Naive thymus-derived CD8-positive, alpha-beta T cell (primary cell): ENCODE measurements at places on chromosomes 13 and 19.

DNA sequence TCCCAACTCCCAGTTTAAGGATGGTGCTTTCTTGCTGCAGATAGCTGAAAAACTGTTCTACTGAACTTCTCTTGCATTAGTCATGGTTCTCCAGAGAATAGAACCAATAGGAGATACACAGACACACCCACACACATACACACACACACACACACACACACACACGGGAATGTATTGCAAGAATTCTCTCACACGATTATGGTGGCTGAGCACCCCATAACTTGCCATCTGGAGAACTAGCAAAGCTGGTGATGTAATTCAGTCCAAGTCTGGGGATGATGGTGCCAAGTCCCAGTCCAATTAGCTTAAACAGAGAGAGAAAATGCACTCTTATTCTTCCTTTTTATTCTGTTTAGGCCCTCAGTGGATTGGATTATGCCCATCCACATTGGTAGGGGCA is 643.9 kb downstream of the DIAPH3 start:
- no peak for DNase-seq

- DNase-seq: no peak
Observed at GRCh38 chr13:42114912-42115311, 66.5 kb downstream of the DGKH start.

GRCh38 chr13:68254151-68254550 is 1024.0 kb upstream of the PCDH9 start:
- no peak for DNase-seq

- no peak for DNase-seq
Observed at GRCh38 chr13:90627813-90628212, 719.7 kb upstream of the MIR17HG start.

DNA sequence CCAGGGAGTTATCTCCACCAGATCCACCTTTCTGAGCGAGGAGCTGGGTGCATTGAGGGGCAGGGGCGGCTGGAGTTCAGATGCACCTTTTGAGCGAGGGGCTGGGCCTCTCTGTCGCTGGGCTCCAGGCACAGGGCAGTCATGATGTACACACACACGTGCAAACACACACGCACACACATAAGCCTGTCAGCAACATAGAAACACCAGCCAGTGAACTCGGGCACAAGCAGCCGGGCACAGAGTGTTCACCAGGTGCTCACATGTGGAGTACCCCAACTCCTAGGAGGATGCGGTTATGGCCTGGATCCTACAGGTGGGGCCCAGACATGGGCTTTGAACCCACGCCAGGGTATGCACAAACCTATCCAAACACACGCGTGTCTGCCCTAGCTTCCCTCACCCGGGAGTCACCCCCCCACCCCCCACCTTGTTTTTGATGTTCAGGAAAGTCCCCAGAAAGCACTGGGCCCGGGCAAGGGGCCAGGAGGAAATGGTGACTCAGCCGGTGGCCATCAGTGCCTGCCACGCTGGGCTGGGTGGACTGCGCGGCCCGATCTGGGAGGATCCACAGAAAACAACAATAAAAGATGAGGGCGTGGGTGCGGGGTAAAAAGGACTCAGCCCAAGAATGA is 13.3 kb downstream of the ARRDC2 start:
- peak; percentile 52 for DNase-seq

DNA sequence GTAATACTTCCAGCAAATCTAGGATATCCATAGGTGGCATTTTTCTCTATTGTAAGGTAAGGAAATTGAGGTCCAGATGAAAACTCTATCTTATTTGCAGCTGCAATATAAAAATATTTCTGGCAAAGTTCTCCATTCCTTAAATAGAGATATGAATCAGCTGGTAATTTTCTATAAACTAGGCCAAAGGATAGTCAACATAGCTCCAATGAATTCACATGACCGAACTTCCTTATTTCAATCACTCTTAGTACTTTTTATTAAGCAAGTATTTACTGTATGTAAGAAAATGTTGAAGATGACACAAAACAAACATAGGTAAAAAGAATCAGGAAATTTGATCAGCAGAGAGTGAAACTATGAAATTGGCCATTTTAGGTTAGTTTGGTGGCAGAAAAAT is 13.0 kb upstream of the LCP1 start:
- DNase-seq: no peak
